Heart right ventricle (tissue), 16 donors: ENCODE measurements at places on chromosomes 7 and 10. TPM values are rescaled to one million over a fixed set of nuclear protein-coding genes. Genes with fewer than 3 reads are reported as not detected.

GRCh38 chr7:131369354-131369753, 41.7 kb downstream of the MKLN1 start:
- no peak for DNase-seq

DNA sequence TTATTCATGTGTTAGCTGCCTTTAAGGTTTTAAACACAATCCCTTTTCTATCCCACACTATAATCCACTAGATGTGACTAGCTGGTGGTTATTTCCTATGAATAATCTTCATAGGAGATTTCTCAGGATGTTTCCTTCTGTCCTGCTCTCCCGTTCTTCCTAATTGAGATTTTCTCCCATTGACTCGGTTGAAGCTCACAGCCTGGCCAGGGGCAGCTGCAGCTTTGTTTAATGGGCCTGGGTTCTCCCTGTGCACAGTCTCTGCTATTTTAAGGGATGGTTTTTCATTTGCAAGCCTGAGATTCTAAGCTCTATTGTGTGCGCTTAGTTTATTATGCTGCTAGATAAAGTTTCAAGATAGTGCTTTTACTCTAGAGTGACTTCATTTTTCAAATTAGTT, 283.4 kb upstream of the AOAH start:
- DNase-seq, result no peak

DNA sequence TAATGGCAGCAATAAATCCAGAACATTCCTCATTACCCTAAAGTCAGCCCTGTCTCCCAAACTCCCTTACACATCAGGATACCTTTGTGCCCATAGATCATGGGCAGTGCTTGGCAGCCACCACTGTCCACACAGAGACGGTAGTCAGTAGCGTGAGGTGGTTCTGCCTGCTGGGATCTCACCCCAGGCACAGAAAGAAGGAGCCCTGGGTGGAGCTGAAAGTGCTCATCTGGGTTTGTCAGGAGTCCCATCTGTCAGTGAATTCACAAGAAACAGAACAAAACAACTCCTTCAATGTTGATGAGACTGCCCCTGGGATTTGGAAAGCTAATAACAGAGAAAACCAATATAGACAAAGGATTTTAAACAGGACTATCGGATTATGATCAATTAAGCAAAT, 90.2 kb upstream of the PRSS58 start:
- no peak for DNase-seq

The ADO gene
- 18.0 TPM for total RNA-seq
